ENCODE measurements at places on chromosomes 13 and 19.

DNA sequence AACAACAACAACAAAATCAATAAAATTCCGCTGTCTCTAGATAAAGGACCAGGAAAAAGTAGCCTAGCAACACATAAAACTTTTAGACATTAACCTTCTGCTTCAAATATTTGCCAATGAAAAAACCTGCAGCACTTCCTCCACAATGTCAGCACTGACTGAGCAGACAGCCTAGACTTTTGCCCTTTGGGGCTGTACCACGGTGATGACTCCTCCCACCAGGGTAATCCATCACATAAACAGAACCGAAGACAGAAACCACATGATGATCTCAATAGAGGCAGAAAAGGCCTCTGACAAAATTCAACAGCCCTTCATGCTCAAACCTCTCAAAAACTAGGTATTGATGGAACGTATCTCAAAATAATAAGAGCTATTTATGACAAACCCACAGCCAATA lies 30.2 kb upstream of the TRPC4 start:
- no peak for DNase-seq

DNA sequence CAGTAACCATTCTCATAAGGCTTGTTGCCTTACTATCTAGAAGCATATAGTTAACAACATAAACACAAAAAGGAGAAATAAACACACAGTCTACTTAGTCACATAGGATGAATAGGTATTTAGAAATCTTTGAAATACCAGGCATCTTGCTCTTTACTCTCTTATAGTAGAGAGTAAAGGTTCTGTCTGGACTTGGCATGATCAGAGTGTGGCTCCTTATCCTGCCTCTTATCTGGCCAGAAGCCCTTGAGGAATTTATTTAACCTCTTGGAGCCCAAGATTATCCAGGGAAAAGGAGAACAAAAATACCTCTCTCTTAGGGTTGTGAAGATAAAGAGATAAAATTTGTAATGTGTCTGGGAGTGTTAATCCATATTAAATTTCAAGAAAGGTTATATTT lies 100.2 kb upstream of the MBNL2 start:
- DNase-seq = no peak

DNA sequence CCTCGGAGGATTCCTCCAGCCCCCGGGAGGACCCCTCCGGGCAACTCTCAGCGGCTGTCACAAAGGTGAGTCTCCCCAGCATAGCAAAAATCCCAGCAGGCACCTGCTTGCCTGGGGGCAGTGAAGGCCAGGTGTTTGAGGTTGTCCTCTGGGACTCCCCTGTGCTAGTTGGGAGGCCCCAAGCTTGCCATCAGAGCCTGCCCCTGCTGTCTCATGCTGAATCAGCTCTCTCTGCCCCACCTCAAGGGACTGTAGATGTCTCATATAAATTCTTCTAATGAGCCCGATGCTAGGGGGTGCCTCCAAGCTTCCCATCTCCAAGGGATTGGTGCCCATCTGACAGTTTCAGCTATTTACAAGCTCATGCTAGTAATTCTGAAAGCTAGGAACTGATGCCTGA lies 53.6 kb downstream of the NWD1 start:
- DNase-seq = no peak

DNA sequence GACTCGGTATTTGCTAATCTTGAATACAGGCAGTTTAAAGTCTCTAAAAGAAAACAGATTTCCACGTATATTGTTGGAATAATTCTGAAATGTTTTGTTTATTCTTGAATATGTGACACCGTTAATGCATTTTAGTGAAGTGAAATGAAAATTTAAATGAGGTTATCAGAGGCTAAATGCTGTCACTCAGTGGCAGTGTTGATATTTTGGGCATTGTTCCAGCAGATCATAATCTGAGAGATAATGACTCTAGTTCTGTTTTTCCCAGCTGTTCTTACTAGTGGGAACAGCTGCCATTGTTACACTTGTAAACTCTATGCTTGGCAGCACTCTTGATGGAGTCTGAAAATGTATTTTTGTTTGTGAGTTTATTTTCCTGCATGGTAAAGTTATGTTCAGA lies 365.6 kb upstream of the SLC10A2 start:
- DNase-seq = no peak

DNA sequence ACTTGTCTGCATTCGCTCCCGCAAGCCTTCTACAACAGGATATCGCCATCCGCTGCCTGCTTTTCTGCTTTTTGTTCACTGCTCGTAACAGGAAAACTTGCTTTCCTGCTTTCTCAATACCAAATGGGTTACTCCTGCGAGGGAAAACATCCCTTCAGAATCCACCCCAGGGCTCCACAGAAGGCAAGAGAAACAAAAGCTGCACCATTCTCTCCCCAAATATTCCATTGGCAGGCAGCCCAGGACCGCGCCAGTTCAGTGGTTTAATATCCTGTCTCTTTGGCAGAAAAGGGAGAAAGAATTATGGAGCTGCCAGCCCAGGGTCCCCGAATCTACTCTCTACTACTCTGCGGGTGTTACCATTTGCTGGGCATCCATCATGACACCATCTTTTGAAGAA lies 84.7 kb upstream of the DOCK9 start:
- no peak for DNase-seq

- no peak for DNase-seq
Measured at GRCh38 chr13:76762721-76763120, 123.5 kb downstream of the KCTD12 start.

DNA sequence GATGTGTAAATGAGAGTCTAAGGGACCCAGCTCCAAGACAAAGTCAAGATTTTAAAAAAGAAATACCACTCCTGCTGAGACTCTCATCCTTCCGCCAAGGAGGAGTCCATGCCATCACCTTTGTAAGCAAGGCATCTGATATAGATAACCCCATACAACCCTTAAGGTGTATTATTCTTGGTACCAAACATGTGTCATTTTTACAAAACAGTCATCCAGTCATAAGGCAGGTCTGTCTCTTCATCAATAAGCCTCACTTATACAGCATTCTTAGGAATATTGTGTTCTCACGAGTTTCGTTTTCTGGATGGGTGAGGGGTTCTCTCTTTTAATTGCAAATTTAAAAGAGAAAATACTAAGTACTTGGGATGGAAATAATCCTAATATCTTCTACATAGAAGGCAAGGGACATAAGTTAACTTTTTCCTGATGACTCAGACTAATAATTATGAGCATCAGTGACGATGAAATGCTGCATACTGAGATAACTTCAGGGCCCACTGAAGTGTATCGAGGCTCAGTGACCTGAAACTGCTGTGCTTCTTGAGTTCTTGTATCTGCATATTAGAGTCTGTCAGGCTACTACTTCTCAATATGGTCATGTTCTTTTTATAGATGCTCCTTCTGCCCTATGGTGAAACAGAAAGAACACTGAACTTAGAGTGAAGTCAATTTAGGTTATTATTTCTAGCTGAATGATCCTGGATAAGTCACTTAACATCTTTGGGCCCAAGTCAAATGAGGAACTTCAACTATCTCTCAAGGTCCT lies 166.6 kb downstream of the KLF12 start:
- no peak for DNase-seq

DNA sequence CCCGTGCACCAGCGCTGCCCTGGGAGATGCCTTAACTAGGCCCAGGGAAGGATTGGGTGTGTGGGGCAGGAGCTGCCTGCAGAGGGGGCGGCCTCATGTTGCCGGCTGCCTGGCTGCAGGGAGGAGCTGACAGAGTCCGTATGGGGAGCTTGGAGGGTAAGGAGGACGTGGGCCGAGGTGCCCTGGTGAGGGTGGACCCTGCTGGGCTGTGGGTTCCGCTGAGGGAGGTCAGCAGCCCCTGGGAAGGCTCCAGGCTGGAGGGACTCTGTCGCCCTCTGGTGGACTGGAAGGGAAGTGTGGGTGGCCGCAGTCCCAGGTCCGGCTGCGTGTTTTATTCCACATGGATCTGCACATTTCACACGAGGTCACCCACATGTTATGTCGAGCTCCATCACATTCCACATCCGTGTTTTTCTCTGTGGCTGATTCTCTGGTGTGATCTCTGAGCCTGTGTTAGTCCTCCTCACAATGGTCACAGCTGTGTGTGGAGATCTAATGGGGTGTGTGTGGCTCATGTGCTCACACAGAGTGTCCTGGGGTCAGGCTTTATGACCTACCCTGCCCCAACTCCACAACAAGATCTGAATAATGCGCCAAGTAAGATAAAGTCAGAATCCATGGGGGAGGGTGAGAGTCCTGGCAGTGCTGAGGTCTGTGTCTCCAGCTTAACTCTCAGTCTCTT lies 1.8 kb upstream of the CEACAM8 start:
- DNase-seq = no peak

- DNase-seq = no peak
Measured at GRCh38 chr19:44703336-44704078, 4.6 kb downstream of the CEACAM16 start.

- DNase-seq = no peak
Measured at GRCh38 chr19:47414469-47414868, 4.9 kb downstream of the MEIS3 start.

- no peak for DNase-seq
Measured at GRCh38 chr13:81207636-81208035, 866.7 kb upstream of the SPRY2 start.

GRCh38 chr19:18992696-18993095 lies 40.6 kb downstream of the SUGP2 start:
- DNase-seq = no peak

- no peak for DNase-seq
Measured at GRCh38 chr13:45781553-45782326, 69.8 kb downstream of the SIAH3 start.

DNA sequence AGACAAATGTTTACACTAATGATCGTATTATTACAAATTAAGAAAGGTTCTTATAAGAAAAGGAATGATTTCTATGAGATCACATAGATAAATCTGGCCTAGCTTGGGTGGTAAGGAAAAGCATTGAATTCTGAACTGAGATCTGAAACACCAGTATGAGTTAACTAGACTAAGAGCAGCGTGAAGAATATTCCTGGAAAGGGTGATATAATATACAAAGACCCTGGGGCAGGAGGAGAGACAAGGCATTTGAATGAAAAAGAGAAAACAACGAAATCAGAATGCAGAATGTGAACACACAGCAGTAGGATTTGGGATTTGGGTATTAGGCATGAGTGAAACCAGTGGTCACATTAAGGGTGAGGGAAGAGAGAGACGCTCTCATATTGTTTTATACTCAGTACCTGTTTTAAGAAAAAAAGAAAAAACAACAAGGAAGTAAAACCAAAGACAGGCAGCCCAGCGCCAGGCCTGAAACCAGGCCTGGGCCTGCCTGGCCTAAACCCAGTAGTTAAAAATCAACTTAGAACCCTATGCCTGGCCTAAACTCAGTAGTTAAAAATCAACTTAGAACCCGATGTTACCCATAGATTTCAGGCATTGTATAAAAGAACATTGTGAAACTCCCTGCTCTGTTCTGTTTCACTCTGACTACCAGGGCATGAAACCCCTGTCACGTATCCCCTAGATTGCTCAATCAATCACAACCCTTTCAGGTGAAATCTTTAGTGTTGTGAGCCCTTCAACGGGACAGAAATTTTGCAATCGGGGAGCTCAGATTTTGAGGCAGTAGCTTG lies 287.1 kb downstream of the ITGBL1 start:
- DNase-seq = no peak

GRCh38 chr13:29977476-29978120 lies 127.2 kb upstream of the UBL3 start:
- no peak for DNase-seq

- no peak for DNase-seq
Measured at GRCh38 chr19:53812335-53812734, 11.8 kb downstream of the NLRP12 start.

DNA sequence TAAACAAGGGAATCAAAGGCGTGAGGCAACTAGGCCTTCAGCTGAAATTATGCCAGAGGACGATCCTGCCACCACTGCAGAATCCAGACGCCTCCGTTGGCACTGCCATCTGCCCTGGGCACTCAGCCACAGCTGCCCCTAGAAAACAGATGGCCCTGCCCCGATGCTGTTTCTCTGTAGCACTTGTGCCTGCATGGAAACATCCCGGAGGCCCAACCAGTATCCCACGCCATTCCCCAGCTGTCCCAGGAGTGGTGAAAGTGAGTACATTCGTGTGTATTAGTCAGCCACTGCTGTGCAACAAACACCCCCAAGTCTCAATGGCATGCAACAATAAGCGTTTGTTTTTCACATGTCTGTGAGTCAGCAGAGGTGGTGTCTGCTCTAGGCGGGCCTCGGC lies 8.9 kb upstream of the CRTC1 start:
- DNase-seq = no peak

DNA sequence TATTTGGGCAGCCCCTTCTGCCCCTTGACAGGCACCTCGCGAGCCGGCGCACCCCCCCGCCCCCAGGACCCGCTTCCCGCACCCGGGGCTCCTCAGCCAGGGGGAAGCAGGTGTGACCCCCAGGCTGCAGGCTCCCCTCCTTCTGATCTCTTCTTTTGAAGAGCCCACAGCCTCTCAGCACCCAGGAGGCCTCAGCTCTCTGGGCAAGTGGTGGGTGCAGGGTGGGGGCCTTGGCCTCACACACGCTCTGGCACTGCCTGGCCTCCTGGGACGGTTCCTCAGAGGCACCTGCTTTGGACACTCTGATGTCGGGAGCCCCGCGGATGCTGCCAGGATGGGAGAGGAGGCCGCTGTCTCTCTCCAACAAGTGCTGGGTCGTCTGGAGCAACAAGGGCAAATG lies 1.5 kb upstream of the C13orf46 start:
- DNase-seq = no peak

GRCh38 chr19:35408284-35409171 lies 37.7 kb downstream of the GPR42 start:
- DNase-seq = no peak

DNA sequence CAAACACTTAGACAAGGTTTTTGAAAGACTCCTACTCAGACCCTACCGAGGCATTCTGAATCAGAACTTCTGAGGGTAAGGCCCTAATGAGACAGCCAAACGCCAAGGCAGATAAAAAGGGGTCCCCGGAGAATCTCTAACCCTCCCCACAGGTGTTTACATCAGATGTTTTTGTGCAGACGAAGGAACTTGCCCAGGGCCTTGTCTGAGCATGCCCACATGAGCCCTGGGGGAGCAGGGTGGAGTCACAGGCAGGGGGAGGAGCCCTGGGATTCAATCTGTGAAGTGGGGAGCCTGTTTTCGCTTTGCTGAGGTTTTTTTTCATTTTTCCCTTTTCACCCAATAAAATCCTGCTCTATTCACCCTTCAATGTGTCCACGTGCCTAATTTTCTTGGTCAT lies 61.6 kb upstream of the MED4 start:
- peak; percentile 35 for DNase-seq
